ENCODE measurements at places on chromosomes 3 and 15.

GRCh38 chr3:128824132-128824850, 55.1 kb upstream of the ACAD9 start:
- no peak for DNase-seq

DNA sequence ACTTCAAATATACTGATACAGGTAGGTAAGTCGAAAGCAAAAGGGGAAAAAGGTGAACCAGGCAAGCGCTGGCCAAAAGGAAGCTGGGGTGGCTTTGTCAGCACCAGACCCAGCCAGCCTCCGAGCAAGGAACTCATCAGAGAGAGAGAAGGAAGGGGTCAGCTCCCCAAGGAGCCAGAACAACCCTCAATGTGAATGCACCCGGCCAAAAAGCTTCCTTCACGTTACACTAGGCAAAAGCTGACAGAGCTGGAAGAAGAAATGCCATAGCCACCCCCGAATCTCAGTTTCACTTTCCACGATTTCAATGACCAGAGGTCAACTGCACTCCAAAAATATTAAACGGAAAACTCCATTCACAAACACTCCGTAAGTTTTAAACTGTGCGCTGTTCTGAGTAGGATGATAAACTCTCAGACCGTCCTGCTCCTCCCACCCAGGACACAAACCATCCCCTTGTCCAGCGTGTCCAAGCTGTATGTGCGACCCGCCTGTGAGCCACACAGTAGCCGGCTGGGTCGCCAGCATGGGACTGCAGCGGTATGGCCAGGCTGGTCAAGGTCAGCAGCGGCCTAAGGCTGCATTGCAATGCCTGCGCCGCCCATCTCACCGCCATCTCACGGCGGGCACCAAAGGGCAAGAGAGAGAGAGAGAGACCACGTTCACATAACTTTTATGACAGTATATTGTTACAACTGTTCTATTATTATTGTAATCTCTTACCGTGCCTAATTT, 29.7 kb downstream of the CYFIP1 start:
- no peak for DNase-seq

DNA sequence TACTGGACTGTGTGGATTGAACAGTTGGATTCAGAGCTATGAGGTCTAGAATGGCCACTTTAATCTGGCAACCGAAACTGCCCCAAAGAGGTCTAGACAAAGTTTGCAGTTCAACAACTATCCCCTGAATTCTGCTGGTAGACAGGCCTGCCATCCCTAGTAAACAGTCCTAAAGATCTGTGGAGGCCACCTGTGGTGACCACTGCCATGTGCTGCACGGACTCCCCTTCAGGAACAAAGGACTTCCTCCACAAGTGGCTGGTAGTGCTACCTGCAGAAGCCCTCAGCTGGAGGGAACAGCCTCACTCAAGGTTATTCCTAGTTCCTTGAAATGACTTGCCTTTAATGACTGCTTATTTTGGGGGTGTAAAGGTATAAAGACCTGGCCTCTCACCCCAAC, 6.1 kb downstream of the TNFAIP8L3 start:
- DNase-seq = no peak

GRCh38 chr15:42939841-42940240, 19.3 kb upstream of the TTBK2 start:
- DNase-seq = no peak

- no peak for DNase-seq
These were observed 49.1 kb downstream of the PDHB start for GRCh38 chr3:58384381-58385090.

DNA sequence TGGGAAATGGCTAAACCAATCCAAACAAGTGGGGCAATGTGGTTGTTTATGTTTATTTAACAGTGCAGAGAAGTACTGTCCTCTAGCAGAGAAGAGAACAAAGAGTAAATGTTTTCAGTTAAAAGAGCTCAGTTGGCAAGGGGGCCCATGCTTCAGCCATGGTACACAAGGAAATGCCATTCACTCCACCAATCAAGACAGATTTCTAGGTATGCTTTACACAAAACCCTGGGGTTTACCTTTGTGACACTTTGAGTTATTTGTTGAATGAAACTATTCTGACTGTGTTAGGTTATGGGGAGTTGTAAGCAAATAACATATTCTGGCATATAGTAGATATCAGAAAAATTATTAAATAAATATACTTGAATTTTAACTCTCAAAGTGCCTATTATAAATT, 228.5 kb upstream of the MME start:
- DNase-seq = no peak

DNA sequence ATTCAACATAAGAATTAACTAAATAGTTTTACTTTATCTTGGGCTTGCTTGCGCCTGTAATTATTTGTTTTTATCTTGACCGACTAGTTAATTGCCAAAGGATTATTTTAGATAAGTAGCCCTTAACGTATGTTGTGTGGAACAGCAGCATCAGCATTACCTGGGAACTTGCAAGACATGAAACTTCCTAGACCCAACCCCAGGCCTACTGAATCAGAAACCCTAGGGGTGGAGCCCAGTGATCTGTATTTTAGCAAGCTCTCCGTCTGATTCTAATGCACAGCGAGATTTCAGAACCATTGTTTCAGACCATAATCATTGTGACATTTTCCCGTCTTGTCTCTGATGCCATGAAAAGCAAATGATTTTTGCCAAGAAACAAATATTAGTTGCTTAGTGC, 31.1 kb downstream of the FILIP1L start:
- DNase-seq = no peak

DNA sequence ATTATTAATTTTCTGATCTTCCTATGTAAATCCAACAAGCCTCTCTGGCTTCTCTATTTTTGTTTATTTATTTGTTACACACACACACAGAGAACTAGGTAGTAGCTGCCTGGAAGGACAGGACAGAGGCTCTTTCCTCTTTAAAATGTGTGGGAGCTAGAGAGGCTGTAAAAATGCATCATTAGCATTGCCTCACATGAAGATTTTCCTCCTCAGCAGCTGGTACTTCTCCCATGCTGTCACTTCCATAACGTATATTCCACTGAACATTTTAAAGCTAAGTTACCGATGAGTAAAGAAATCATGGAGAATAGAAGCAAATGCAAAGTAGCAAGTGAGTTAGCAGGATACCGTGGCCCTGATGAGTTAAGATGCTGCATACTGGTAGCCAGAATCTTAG, 63.9 kb downstream of the IMPG2 start:
- no peak for DNase-seq

DNA sequence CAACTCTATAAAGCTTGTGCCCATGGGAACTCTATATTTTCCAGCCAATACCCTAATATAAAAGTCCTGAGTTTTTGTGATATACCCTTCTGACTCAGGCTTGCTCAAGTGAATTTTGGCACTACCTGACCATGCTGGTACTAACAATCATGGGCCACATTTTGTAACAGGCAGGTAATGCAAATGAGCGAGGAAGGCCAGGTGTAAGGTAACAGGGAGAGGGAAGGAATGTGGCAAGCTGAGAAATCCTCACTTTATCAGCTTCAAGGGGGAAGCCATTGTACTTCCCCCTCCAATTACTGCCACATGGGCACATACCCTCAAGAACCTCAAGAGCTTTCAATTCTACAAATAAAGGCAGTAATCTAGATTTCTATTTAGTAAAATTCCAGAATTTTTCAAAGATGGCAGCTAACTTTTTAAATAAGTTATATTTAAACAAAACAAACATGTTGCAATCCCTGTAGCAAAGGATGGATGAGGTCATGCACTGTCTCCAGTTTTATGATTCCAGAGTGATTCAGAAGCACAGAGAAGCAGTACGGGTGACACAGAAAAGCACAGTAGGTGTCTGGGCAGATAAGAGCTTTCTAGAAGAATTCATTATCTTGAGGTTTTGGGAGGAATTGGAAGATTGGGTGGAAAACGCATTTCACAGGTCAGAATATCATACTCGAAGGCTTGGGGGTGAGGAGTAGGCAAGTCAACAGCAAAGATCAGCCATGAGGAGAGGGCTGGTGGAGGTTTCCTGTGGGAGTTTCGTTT, 87.6 kb downstream of the FOXP1 start:
- no peak for DNase-seq

Data from naive thymus-derived CD8-positive, alpha-beta T cell (primary cell).